ENCODE measurements at places on chromosomes 2 and 18. TPM values are rescaled to one million over a fixed set of nuclear protein-coding genes. Genes with fewer than 3 reads are reported as not detected.

Gene PAIP2B
- total RNA-seq, result 78.1 TPM

Gene LDAH
- total RNA-seq, result 5.4 TPM

Gene C2orf68
- total RNA-seq, result 29.2 TPM

Gene TMEM163
- total RNA-seq, result 0.40 TPM

Gene GCG
- total RNA-seq, result not detected

- DNase-seq, result no peak
Measured at GRCh38 chr2:231241755-231242507, 43.5 kb downstream of the ARMC9 start.

- no peak for DNase-seq
Measured at GRCh38 chr2:22281033-22281432, 1103.9 kb upstream of the KLHL29 start.

- DNase-seq, result no peak
Measured at GRCh38 chr2:54723996-54724559, 616 bp downstream of the EML6 start.

DNA sequence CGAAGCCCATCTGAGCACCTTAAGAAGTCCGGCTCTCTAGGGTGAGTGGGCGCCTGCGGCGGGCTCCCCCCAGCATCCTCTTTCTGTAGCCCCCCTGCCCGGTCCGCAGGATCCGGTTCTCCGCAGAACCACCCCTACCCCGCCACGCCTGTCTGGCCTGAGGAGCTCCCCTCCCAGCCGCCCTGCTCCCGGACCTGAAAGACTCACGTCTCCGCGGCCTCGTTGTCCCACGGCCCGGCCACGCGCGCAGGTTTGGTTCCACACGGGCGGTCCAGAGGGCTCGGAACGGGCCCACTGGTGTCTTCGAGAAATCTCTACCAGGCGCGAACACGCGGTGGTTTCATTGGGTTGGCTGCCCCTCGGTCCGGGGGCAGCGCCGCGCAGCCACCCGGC, 237 bp downstream of the SLC39A6 start:
- no peak for DNase-seq

- DNase-seq, result no peak
Measured at GRCh38 chr2:9802576-9802993, 40.7 kb upstream of the TAF1B start.

GRCh38 chr2:137892739-137893138, 71.5 kb upstream of the HNMT start:
- DNase-seq, result no peak

GRCh38 chr2:128746356-128746755, 427.7 kb upstream of the HS6ST1 start:
- DNase-seq, result no peak

Measured in left ventricle myocardium superior (tissue), 1 donor.